ENCODE measurements at places on chromosomes 6 and 20. TPM values are rescaled to one million over a fixed set of nuclear protein-coding genes. Genes with fewer than 3 reads are reported as not detected.

- H3K36me3 ChIP-seq, result no peaks in the 10 kb centered on the region
- no peaks in the 10 kb centered on the region for H3K27me3 ChIP-seq
- H3K4me1 ChIP-seq, result peaks cover 17% of the 10 kb centered on the region
- peak; percentile 97 for DNase-seq
- peak overlapping the region; percentile 32 for H3K27ac ChIP-seq
Observed at GRCh38 chr20:1415667-1416468, 23.0 kb upstream of the FKBP1A start.

- H3K36me3 ChIP-seq, result peaks cover 25% of the 10 kb centered on the region
- no peak for DNase-seq
- H3K27ac ChIP-seq, result no peak overlapping the region
- H3K4me1 ChIP-seq, result peaks cover 11% of the 10 kb centered on the region
- no peaks in the 10 kb centered on the region for H3K27me3 ChIP-seq
Observed at GRCh38 chr6:37320646-37321045, 33.1 kb upstream of the RNF8 start.

DNA sequence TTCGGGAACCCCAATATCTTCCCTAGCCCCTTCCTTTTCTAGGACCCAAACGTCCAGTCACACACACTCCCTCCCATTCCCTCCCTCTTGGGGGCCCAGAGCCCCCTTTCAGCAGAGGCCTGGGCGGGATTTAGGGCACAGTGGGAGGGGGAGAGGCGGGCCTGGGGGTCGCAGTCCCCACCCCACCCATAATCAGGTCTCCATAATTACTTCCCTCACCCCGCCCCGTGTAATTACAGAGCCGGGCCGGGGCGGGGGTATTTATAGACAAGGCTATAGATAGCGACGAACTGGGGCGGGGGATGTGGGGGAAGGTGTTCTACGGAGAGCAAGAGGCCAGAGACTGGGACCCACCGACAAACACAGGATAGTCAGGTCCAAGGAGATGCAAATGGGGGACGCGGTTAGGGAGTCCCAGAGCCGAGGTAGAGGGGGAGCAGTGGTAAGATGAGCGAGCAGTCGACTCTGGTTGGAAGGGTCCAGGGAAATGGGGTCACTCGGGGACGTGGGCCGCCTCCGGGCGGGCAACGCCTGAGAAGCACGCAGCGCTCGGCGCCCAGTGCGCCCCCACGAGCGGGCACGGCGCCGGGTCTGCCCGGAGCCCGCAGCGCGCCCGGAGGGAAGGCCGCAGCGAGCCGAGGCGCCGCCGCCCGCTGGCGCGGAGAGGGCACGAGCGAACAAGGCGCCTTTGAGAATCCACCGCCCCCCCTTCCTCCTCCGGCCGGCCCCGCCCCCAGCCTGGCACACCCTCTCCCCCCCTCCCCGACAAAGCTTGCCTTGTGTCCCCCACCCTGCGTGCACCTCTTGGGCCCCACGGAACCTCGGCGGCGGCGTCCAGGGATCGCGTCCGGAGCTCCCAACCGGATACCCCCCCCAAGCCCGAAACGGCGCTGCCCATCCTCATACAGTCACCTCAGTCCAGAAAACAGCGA is 670 bp upstream of the COL11A2 start:
- H3K36me3 ChIP-seq, result peaks cover 36% of the 10 kb centered on the region
- no peak overlapping the region for H3K4me3 ChIP-seq
- H3K4me1 ChIP-seq, result peaks cover 9% of the 10 kb centered on the region
- no peaks in the 10 kb centered on the region for H3K27me3 ChIP-seq
- no peak overlapping the region for H3K27ac ChIP-seq
- DNase-seq, result no peak

- no peak overlapping the region for H3K4me3 ChIP-seq
- no peak overlapping the region for H3K27ac ChIP-seq
- no peaks in the 10 kb centered on the region for H3K27me3 ChIP-seq
Observed at GRCh38 chr6:22057962-22058361, 238.9 kb downstream of the PRL start.

Gene CAP2
- total RNA-seq, result 12.3 TPM

Gene TEAD3
- 11.1 TPM for total RNA-seq
